Stimulated activated CD8-positive, alpha-beta memory T cell treated with anti-CD3 and anti-CD28 coated beads, Interleukin-4, amount 100 ng/mL, for 4 hours (primary cell): ENCODE measurements at places on chromosomes 7 and 10.

DNA sequence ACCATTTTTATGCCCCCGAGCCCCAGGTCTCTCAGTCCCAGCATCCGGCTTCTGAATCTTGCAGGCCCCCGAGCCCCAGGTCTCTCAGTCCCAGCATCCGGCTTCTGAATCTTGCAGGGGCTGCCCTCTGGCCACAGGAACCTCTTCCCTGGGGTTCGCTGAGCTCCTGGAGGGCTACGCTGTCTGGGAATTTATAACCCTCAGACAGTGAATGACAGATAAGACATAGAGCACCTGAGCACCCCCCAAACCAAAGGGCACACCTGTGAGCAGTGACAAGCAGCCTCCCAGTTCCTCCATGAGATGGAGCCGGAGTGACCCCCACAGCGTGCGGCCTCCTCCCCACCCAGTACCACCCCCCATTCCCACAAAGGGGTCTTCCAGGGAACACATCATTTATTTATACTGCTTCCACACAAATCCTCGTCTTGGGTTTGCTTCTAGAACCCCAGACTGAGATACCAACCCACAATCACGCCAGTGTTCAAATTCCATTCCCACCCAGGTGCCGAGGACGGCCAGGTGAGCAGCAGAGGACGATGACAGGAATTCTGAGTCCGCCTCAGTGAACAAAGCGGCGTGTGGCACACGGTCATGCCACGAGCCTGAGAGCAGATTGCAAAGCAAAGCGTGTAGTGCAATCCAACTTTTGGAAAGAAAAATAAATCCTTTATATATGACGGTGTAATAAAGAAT lies 57.7 kb upstream of the FAM20C start:
- no peak for DNase-seq

- no peak for DNase-seq
Observed at GRCh38 chr7:48837266-48837665, 87.1 kb upstream of the CDC14C start.

DNA sequence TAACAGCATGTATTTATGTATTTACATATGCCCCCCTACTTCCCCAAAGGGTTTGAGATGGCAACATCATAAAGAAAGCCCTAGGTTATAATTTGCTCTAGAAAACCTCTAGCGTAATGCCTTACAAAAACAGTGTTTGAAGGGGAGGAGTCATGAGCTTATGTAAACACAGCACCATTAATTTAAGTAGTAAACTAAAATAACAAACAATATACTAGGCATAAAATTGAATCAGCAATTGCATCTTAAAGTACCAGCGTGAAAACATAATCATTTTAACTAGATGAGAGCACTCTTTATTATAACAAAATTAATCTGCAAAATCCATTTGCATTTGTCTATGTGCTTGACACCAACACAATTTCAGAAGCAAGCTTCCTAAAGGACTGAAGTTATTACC lies 507.2 kb upstream of the NRP1 start:
- DNase-seq, result no peak

DNA sequence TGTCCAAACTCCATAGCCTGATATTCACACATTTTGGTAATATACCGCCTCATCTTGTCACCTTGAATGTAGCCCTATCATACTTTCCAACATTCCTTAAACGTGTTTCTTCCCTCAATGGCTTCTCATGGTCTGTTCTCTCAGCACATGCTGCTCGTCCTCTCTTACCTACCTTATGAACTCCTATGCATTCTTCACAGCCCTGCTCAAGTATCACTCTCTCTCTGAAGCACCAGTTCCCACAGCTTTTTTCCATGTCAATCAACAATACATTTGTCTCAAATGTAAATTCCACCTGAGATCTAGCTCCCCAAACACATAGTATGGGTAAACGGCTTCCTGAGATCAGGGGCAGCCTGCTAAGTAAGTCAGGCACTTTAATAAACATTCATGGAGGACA lies 85.2 kb upstream of the ZMIZ1 start:
- no peak for DNase-seq

GRCh38 chr7:23938937-23939552 lies 229.0 kb downstream of the STK31 start:
- no peak for DNase-seq

DNA sequence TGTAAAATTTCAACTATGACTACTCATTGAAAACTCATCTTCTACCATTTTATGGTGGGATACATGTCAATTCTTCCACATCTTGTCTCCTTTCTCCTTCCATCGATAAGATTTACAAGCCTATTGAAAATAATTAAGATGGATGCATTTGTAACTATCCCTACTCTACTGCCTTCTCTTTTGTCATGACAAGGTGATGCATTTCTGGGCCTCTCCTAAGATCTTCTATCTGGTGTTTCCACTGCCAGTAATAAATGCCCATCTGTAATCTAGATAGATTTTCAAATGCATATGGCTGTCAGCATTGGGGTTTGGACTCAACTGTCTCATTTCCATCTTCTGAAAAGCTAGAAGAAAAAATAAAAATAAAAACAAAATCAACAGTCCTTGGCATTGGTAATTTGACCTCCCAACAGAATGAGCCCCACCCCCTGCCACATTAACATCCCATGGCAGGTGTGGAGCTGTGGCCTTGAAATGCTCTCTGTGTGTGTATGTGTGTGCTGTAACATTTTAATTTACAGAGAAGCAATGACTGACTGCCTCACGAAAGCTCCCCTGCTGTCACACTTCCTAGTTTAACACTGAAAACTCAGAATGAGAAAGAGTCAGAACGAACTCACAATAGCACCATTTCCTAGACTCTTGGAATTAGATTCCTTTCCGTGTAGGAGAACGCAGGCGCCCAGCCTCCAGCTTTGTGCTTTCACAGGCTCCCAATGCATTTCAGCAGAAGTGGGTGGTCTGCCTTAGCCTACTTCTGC lies 74.2 kb downstream of the RHOBTB1 start:
- no peak for DNase-seq

GRCh38 chr7:48398191-48398590 lies 226.9 kb downstream of the ABCA13 start:
- DNase-seq, result no peak

- DNase-seq, result no peak
Observed at GRCh38 chr10:110632591-110633215, 11.4 kb upstream of the RBM20 start.

DNA sequence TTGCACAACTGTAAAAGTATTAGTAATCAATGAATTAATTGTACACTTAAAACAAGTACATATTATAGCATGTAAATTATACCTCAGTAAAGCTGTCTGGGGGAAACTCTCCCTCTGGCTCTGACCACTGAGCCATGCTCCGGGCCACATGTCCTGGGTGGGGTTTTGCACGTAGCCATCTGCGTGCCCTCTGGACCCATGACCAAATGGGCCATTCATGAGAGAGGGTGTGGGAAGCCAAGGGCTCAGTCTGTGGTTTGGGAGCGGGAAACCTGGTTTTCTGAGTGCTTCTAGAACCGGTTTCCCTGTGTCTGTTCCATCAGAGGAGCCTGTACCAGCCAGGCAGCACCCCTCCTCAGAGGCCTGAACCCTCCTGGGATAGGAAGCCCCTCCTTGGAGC lies 143.2 kb downstream of the SH3PXD2A start:
- DNase-seq, result no peak

- no peak for DNase-seq
Observed at GRCh38 chr10:124325998-124326636, 92.6 kb downstream of the OAT start.

DNA sequence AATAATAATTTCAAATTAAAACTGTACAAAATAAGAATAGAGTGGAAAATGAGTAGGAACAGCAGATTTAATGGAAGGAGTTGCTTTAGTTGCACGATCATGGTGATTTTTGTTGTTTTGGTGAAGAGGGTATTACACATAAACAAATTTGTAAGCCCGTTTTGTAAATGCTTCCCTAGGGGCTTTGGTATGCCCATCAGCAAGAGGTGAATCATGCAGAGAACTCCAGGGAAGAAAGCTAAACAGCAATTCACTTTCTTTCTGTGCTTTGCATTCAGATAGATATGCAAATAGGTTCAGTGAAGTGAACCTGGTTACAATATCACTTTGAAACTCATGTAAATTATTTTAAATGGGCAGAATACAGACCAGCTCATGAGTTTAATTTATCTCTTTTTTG lies 422.2 kb upstream of the MTPN start:
- no peak for DNase-seq

GRCh38 chr10:48799341-48800006 lies 114.8 kb downstream of the WDFY4 start:
- DNase-seq, result no peak

DNA sequence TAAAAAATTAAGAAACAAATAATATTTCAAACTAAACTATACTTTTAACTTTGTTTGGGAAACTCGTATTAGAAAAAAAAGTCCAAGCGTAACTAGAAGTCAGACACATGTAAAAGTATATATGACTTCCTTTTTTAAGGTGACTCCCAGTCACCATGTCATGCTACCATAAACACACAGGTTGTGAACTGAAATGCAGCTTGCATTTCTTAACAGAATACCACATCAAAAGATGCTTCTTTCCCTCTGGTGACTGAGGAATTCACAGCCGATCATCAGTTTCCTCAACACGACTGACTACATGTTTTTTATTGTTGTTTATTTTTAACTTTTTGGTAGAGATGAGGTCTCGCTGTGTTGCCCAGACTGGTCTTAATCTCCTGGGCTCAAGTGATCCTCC lies 445.0 kb downstream of the PARD3 start:
- DNase-seq, result no peak

- no peak for DNase-seq
Observed at GRCh38 chr7:97117035-97117371, 495 bp upstream of the SDHAF3 start.

- no peak for DNase-seq
Observed at GRCh38 chr10:47374611-47375536, 9.2 kb downstream of the ZNF488 start.

DNA sequence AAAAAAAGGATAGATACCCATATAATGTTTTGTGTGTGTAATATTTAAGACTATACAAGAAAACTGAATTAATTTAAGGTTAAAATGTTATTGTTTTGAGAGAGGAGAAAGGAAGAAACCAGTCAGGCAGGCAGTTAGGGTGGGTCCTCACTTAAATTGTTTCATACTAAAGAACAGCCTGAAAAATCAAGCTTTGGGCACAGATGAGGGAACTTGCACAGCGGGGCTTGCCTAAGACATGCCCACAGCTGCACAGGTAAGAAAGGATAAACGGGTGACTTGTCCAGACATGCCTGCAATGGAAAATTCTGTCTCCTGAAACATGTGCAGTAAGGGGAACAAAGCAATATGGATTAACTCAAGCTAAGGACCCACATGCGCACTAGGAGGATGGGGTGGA lies 158.4 kb downstream of the BBS9 start:
- DNase-seq, result no peak

- DNase-seq, result no peak
Observed at GRCh38 chr10:49144058-49144720, 10.4 kb upstream of the FAM170B start.

GRCh38 chr7:15687546-15688278 lies 1.2 kb upstream of the MEOX2 start:
- no peak for DNase-seq

GRCh38 chr10:132611986-132612385 lies 74.4 kb downstream of the INPP5A start:
- DNase-seq, result no peak

DNA sequence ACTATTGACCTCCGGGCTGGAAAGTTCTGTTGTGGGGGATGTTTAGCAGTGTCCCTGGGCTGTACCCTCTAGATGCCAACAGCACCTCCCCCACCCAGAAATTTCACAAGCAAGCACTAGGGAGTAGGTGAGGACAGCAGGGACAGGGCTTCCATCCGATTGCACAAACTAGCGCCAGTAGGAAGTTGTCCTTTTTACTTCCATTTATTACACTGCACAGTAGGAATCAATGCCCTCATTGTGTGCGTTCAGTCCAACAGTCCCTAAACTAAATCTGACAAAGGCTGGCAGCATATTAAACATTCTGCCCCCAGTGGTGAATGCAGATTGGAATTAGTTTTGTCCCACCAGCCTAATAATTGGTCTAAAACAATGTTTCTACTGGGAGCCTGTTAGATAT lies 6.4 kb upstream of the SOSTDC1 start:
- no peak for DNase-seq

DNA sequence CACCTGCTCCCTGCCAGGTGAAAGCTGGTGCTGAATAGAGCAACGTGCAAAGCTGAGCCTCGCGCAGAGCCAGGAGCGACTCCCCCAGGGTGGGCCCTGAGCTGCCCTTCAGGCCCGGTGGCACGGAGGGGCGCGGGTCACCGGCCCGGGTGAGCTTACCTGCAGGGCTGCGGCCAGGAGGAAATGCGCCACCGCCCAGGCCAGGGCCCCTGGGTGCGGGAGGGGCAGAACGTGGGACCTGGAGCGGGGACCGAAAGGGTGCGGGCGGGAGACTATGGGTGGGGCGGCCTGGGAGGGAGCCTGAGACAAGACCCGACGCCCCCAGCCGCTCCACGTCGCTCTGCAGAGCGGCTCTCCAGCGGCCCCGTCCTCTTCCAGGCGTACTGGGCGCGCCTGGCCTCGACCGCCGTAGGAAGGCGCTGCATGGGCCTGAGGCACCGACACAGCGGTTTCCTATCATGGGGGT lies 122.1 kb downstream of the BTAF1 start:
- no peak for DNase-seq

DNA sequence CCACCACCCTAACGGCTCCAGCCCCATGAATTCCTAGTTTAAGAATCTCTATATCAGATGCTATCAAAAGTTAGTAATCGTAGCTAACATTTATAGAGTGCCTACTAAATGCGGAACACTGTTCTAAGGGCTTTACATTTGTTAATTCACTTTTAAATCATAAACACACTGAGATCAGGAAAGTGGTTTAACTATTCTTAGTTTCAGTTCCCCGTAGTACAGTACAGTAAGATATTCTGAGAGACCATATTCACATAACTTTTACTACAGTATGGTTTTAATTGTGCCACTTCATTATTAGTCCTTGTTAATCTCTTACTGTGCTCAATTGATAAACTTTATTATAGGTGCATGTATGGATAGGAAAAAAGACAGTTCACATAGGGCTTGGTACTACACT lies 22.5 kb downstream of the SYPL1 start:
- DNase-seq, result no peak

DNA sequence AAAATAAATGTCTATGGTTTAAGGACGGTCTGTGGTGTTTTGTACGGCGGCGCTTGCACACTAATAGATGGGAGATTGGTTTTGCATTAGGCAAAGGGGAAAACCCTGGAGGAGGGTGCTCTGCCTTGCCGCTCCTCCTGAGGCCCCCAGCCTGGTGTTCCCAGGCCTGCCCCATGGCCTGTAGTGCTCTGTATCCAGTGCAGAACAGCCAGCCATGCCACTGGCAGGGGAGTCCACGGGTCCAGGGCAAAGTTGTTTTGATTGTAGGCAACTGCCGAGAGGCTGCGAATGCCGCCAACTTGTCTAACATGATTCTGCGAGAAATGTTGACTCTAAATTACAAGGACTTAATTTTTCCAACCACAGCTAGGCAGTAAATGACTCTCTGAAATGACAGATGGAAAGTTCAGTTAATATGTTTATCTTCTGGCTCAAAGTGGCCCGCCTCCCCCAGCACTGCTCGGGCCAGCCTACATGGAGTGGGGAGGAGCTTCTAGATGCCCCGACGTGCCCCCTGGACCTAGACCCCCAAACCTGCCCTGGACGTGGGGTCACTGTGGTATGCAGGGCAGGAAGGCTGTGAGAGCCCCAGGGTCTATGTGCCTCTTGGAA lies 104.6 kb upstream of the GDF10 start:
- no peak for DNase-seq

GRCh38 chr10:71371750-71372166 lies 25.0 kb upstream of the CDH23 start:
- DNase-seq, result no peak
